ENCODE measurements at places on chromosomes 13 and 19. TPM values are rescaled to one million over a fixed set of nuclear protein-coding genes. Genes with fewer than 3 reads are reported as not detected.

SLC10A2 gene
- not detected for total RNA-seq

LGALS7B gene
- total RNA-seq, result 1,076 TPM

NOVA2 gene
- total RNA-seq, result not detected

ZNF418 gene
- 1.4 TPM for total RNA-seq

TLE6 gene
- not detected for total RNA-seq

EBI3 gene
- 0.23 TPM for total RNA-seq

DCUN1D2 gene
- total RNA-seq, result 4.1 TPM

ITGBL1 gene
- total RNA-seq, result 2.8 TPM

SERP2 gene
- total RNA-seq, result 5.3 TPM

CNN1 gene
- total RNA-seq, result not detected

ZNF626 gene
- 7.3 TPM for total RNA-seq

LGALS4 gene
- total RNA-seq, result not detected

KLK15 gene
- not detected for total RNA-seq

BRD4 gene
- 11.8 TPM for total RNA-seq

N4BP2L1 gene
- total RNA-seq, result 0.08 TPM

GAPDHS gene
- not detected for total RNA-seq

PNMA8A gene
- 1.2 TPM for total RNA-seq

CACNG6 gene
- total RNA-seq, result not detected

ATP8B3 gene
- 1.6 TPM for total RNA-seq

ZNF665 gene
- 2.9 TPM for total RNA-seq

SMAD9 gene
- 0.39 TPM for total RNA-seq

LRRC25 gene
- total RNA-seq, result not detected

FFAR2 gene
- total RNA-seq, result not detected

CEACAM20 gene
- not detected for total RNA-seq

ZNF229 gene
- 9.3 TPM for total RNA-seq

PROZ gene
- total RNA-seq, result not detected

B3GNT8 gene
- total RNA-seq, result 6.3 TPM

NXNL1 gene
- total RNA-seq, result not detected

PIAS4 gene
- 19.7 TPM for total RNA-seq

PMIS2 gene
- total RNA-seq, result not detected

BRME1 gene
- total RNA-seq, result not detected

SLAIN1 gene
- not detected for total RNA-seq

PSG3 gene
- total RNA-seq, result not detected

CLEC4G gene
- total RNA-seq, result not detected

KLK12 gene
- 0.23 TPM for total RNA-seq

ICAM5 gene
- total RNA-seq, result 8.8 TPM

TNPO2 gene
- total RNA-seq, result 20.5 TPM

ZNF729 gene
- not detected for total RNA-seq

COMMD6 gene
- total RNA-seq, result 51.9 TPM

CD37 gene
- total RNA-seq, result not detected

DMPK gene
- 2.1 TPM for total RNA-seq

MRPS31 gene
- 24.8 TPM for total RNA-seq

SETDB2 gene
- 3.6 TPM for total RNA-seq

LIPE gene
- total RNA-seq, result 23.8 TPM

ZNF570 gene
- 2.8 TPM for total RNA-seq

NFKBIB gene
- 31.2 TPM for total RNA-seq

LILRA6 gene
- not detected for total RNA-seq

PTPRS gene
- 29.7 TPM for total RNA-seq

SIGLEC6 gene
- not detected for total RNA-seq

FLT1 gene
- total RNA-seq, result 0.08 TPM

SLC25A41 gene
- total RNA-seq, result not detected

DZIP1 gene
- 25.6 TPM for total RNA-seq

ACP5 gene
- 32.1 TPM for total RNA-seq

IL27RA gene
- total RNA-seq, result 7.1 TPM

LYPD5 gene
- total RNA-seq, result 4.1 TPM

LIM2 gene
- total RNA-seq, result not detected

SHISA2 gene
- 7.2 TPM for total RNA-seq

Data from hair follicular keratinocyte (primary cell).